ENCODE measurements at places on chromosomes 13 and 19.

DNA sequence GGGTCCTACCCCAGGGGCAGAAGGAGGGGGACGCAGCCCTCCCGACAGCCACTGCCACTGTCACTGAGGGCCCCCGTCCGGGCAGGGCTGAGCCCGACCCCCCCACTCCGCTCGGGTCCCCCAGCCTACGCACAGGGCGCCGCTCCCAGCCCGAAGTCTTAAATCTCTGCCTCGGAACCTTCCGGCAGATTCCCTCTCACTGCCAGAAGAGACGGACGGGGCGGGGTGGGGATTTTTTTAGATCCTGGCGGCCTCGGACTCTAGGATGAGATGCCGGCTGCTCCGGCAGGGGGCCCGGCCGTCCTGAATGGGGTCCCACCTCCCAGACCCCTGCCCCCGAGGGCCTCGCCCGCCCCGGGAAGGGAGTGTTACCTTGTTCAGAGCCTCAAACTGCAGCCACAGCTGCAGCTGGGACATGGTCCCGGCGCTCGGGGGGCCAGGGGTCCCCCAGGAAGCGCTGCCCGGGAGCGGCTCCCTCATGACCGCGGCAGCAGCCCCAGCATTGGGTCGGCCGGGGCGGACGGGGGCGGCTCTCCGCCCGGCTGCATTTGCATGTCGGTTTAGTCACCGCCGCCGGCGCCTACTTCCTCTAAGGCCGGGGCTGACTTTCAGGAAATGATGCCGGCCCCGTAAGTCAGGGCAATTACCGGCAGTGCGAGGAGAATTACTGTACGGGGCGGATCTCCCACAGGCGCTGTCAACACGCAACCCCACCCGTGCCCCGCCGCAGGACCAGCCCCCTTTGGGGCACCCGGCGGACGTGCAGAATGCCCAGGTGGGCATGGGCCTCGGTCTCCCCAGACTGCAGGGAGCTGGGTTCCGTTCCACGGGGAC lies 28.1 kb downstream of the GPX4 start:
- DNase-seq = no peak

GRCh38 chr19:8311461-8312260 lies 3.5 kb upstream of the CD320 start:
- DNase-seq = peak; percentile 79

DNA sequence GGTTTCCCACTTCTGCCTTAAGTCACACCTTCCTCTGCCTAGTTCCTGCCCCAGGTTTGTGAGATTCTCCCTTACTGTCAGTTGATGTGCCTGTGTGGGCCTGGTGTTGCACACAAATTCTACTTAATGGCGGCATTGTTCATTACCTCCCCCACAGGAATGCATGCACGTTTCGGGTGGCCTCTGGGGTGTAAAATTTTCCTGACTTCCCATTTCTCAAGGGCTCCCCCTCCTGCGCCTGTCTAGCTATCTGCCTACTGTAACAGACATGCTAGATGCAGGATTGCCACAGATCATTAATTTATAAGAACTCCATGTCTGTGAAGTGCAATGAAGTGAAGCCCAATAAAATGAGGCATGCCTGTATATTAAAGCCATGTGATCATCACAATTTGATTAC lies 1466.3 kb downstream of the PCDH9 start:
- DNase-seq = no peak

- DNase-seq = no peak
These were observed 479.1 kb downstream of the SUCLA2 start for GRCh38 chr13:47521890-47522487.

DNA sequence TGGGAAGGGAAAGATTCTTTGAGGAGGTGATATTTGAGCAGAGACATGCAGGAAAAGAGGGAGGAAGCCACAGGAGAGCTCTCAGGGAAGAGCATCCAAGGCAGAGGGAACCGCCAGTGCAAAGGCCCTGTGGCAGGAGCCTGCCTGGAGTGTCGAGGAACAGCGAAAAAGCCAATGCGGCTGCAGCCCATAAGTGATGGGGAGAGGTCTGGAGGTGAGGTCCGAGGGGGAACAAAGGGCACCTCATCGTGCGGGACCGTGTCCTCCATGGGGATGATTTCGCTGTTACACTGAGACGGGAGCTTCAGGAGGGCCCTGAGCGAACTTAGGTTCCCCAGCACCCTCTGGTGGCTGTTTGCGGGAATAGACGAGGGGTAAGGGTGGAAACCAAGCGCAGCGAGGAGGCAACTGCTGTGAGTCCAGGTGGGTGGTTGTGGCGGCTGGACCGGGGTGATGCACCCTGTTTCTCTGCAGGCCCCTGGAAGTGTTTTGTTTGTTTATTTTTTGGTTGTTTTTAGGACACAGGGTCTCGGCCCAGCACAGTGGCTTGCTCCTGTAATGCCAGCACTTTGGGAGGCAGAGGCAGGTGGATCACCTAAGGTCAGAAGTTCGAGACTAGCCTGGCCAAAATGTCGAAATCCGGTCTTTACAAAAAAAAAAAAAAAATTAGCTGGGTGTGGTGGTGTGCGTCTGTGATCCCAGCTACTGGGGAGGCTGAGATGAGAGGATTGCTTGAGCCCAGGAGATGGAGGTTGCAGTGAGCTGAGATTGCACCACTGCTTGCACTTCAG lies 5.9 kb upstream of the EHD2 start:
- DNase-seq = peak; percentile 71

GRCh38 chr19:30240904-30241695 lies 131.1 kb upstream of the ZNF536 start:
- DNase-seq = no peak

- DNase-seq = no peak
These were observed 452.6 kb upstream of the KLF12 start for GRCh38 chr13:74586847-74587246.

DNA sequence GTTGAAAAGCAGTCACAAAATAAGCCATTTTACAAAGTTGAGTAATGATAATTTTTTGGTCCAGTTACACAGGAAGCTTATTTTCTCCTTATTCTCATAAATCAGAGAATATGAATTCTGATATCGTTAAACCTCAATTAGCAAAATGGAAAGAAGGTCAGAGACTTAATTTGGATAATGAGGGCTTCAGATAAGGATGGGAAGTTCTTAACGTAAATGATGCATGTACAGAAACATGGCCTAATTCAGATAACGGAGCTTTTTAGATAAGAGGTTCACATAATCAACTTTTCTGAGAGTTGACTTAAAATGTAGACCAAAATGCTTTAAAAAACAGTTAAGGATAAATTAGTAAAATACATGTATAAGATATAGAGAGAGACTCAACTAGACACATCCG lies 746.3 kb upstream of the SLC10A2 start:
- DNase-seq = no peak

GRCh38 chr13:31436478-31436877 lies 236.7 kb downstream of the B3GLCT start:
- DNase-seq = no peak

DNA sequence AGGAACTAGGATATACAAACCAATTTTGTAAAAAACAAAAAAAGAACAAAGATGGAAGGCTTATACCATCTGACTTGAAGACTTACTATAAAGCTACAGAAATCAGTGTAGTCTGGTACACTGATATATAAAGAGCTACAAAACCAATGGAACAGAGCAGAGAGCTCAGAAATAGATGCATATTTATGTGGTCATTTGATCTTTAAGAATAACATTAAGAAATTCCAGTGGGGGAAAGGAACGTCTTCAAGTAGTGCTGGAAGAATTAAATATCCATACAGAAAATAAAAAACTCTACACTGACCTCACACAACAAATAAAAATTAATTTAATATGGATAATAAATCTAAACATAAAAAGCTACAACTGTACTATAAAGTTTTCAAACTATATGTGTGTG lies 317.0 kb downstream of the ENOX1 start:
- no peak for DNase-seq

DNA sequence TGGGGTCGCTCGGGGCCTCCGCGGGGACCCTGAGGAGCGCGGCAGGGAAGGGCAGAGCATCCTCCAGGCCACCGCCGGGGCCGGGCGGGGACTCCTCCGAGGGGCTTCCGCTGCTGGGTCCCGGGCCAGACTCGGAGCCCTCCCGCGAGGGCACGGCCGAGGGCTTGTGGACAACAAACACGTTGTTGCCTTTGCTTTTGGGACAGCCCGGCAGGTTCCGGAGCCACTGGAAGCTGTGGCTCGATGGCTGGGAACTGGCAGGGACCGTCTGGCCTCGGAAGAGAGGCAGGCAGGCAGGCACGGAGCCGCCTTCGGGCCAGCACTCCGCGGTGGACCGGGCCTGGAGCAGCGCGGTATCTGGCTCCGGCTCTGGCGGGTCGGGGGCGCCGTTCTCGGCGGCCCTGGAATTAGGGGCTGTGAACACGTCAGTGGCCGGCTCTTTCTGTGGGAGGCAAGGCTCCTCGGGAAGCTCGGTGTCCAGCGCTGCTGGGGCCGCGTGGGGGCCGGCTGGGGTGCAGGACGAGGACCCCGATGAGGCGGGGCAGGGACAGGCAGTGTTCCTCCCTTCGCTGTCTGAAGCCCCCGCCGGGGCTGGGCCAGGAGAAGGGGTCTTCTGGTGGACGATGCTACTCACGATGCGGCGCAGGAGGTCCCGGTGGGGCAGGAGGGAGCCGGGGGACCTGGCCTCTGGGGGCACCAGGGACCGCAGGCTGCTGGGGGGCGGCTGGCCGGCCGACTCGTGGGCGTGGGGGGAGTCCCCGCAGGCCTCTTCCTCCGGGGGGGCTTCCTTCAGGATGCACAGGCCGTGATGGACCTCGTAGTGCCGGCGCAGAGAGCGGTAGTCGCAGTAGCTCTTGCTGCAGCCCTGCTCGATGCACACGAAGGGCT lies 27.6 kb downstream of the ZNF541 start:
- DNase-seq = no peak

GRCh38 chr13:106480351-106480910 lies 55.0 kb downstream of the EFNB2 start:
- DNase-seq = no peak

GRCh38 chr19:1214862-1215731 lies 9.5 kb downstream of the STK11 start:
- no peak for DNase-seq

- DNase-seq = no peak
These were observed 6.6 kb downstream of the ZBTB7A start for GRCh38 chr19:4059891-4060620.

GRCh38 chr19:10259162-10259905 lies 7.3 kb downstream of the MRPL4 start:
- peak; percentile 88 for DNase-seq

GRCh38 chr19:49845414-49845813 lies 5.5 kb upstream of the PTOV1 start:
- no peak for DNase-seq
